ENCODE measurements at places on chromosomes 3 and 15.

DNA sequence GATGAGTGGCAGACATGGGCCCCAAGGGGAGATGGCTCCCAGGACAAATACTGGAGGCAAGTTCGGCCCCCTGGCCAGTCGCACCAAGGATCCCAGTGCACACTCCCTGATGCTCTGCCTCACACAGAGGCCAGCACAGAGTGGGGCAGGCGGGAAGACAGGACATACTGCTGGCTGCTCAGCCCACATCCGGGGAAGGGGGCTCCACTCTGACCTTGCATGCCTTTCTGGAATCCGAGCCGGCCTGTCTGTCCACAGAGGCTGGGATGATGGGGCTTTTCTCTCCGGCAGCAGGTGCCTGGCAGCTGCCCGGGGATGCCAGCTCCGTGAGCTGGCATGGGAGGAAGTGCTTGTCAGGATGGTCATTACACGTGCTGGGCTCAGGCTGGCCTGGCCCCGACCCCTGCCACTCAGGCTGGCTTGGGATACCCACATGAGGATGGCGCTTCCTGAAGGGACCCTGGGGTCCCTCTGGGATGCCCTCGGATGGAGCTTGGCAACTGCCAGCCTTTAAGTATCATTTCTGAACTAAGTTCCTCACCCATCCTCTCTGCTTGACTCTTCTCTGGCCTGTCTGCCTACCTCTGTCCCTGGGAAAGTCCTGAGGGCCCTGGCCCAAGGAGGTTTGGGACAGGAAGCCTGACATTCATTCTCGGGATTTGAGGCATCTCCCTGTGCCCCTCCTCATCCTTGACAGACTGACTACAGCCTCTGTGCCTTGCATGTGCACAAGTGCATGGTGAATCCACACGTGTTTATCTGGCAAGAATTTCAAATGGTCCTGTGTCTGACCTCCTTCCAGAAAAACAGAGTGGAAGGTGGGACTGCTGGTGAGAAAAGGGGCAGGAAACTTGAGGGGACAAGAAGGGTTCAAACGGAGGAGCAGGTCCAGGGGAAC is 46.5 kb downstream of the EXOG start:
- no peak for DNase-seq

DNA sequence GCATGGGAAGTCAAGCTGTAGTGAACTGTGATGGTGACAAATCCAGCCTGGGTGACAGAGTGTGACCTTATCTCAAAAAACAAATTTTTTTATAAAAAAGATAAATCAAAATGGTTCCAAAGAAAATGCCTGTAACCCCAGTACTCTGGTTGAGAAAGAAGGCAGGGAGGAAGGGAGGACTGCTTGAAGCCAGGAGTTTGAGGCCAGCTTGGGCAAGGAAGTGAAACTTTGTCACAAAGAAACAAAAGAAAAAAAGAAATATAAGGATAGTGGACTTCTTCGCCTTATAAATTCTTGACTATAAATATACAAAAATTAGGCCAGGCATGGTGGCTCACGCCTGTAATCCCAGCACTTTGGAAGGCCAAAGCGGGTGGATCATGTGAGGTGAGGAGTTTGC is 34.1 kb downstream of the SMARCC1 start:
- no peak for DNase-seq

GRCh38 chr3:67630666-67631362 is 23.6 kb downstream of the SUCLG2 start:
- no peak for DNase-seq

DNA sequence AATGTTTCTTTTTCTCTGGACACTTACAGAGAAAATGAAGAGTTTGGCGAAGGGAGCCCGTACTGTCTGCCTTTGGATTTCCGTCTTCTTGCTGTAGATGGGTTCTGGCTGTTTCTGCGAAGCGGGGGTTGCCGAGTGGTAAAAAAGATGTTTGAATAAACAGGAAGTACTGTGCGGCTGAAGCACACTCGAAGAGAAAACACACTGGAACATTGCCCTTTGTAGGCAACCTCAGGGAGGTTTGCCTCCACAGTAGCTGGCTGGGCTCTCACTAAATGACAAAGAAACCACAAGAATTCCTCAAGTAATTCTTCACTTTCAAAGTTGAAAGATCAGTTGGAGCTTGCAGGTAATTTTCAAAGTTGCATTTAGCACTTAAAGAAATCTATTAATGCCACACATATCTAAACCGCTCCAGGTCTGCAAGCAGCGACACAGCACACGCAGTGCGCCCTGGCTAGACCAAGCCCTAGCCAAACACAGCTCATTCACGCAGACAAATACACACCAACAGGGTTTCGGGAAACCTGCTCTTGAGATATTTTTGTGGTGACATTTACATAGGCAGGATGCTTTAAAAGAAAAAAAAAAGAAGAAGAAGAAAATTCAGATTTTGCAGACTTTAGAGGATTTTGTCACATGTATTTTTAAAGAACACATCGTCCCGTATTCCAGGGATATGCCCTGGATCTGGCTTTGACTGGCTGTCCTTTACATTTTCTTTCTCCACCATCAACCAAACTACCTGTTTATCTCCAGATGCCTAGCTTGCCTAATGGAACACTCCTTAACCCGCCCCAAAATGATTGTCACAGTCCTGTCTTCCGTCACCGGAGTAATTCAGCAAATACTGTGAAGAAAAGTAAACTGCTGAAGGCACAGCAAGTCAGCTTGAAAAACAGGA is 452.8 kb downstream of the FOXP1 start:
- no peak for DNase-seq

GRCh38 chr3:196140224-196140623 is 58.3 kb upstream of the TFRC start:
- DNase-seq = no peak

- DNase-seq = no peak
Measured at GRCh38 chr3:138062626-138063025, 52.7 kb downstream of the CLDN18 start.

DNA sequence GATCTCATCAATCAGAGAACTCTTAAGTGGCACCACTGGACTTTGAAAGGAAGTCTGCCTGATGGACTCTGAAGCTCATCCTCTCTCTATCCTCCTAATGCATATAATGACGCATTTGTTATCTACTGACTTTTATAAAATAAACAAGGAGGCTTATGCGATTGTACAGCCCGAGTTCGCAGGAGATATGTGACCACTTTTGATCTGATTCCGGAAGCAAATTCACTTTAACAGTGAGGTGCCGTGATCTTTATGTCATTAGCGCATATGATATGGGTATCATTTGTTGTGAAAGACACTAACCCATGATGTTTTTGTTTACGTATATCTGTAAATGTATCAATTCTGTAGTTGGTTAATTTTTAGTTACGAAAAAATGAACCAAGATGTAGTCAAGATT is 427 bp upstream of the RNF111 start:
- no peak for DNase-seq

GRCh38 chr3:192850451-192850981 is 67.1 kb downstream of the MB21D2 start:
- no peak for DNase-seq

DNA sequence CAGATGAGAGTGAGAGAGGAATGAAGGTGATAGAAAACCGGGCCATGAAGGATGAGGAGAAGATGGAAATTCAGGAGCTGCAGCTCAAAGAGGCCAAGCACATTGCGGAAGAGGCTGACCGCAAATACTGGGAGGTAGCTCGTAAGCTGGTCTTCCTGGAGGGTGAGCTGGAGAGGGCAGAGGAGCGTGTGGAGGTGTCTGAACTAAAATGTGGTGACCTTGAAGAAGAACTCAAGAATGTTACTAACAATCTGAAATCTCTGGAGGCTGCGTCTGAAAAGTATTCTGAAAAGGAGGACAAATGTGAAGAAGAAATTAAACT is 88.9 kb downstream of the EOMES start:
- DNase-seq = no peak

- DNase-seq = no peak
Measured at GRCh38 chr15:51842852-51843737, 13.6 kb downstream of the TMOD3 start.

DNA sequence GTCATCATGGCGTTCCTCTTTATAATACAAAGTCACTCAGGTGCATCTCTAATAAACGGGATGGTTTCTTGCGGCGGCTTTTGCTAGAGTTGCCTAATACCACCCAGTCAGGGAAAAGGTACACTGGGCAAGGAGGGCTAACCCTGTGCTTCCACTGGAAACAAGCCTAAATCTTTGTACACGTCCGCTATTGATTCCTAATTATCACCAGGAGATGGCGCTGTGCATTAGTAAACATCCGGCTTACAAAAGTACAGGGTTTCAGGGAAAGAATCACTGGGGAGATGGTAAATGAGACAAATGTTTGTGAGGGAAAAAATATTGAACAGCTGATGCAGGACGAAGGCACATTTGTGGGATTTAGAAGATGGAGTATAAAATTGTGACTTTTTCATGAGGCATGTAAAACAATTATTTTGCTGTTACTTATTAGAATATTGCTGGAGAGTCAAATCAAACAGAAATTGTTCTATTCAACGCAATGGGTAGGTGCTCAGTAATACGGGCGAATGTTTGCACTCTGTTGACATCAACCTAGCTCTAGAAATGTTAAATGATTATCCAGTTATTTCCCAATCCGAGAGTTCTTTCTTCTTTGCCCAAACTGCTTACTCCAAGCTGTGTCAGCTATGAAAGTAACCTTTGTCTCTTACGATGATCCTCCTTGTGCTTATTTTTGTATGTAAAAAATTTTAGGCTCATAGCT is 50.6 kb downstream of the GMNC start:
- DNase-seq = peak; percentile 9

DNA sequence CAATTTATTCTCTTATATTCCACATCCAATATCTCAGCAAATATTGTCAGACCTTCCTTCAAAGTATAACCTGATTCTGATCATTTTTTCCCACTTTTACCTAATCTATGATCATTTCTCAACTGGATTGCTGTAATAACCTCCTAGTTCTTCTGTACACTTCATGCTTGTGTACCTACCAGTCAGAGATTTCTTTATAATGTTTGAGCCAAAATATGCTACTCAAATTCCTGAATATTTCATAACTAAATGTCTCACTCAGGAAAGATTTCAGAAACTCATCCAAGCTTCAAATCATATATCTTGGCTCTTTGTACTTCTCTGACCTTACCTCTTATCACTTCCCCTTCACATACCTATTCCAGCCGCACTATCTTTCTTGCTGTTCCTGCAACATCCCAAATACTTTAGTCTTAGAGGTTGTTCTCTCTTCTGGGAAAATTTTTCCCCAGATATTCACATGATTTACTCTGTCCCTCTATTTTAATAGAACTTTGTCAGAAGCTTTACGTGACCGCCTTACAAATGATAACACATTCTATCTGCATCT is 20.0 kb downstream of the BCHE start:
- DNase-seq = no peak

GRCh38 chr3:15797642-15798303 is at the start of gene ANKRD28:
TSS of gene ANKRD28 (minus strand) at chr3:15797979. CDS start at chr3:15796521, 1,458 bp downstream.
- no peak for DNase-seq

GRCh38 chr15:90497376-90497775 is 32.3 kb upstream of the CRTC3 start:
- DNase-seq = no peak

DNA sequence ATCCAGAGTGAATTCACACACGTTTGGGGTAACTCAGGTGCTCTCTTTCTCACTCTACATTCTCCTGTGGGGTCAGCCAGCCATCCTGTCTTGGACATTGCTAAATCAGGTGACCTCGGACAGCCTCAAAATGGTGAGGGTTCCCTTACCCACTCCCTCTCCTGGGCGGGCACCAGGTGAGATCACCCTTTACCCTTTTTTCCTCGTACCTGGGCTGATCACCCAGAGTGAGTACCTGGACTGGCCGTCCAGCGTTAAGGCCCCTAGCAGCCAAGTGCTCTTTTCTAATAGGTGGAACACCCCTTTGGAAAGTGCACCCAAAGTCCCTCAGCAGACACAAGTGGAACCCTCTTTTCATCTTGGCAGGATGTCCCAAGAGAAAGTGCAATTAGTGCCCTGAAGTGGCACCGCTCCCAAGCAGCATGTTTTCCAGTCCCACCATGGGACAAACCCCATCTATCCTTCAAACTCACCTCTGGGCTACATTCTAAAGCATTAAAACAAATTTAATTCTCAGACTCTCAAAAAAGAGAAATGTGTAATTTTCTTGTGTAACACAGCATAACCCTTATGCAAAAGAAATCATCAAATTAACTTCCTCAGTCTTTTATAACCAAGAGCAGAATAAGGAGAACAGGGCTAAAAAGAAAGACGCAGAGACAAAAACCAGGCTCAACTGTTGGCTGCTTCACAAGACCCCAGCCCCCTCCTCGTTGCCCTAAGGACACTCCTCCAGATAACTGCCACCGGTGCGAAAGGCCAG is 20.7 kb downstream of the TRANK1 start:
- DNase-seq = no peak

DNA sequence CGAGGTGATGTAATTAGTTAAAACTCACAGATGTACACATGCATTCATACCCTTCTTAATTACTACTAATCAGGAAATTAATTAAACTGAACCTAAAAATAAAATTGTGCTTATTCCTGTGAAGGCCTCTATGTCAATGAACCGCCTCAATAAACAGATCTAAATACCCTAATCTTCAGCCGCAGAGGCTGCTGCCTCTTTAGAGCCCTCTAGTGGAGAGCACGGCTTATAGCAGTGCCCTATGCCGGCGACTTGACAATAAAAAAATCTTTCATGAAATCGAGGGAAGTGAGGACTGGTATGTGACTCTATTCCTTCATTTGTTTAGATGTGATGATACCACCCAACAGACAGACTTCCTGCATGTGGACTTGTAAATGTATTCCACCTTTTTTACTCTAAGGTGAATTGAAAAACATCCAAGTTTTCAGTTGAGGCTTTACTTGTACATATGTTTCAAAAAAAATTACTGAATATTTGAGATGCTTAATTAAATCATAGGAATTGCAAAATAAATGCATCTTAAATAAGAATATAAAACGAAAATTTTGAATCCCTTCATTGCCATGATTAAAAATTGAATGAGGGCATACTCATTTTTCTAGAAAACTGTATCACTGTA is 8.3 kb upstream of the EPHA3 start:
- DNase-seq = no peak

DNA sequence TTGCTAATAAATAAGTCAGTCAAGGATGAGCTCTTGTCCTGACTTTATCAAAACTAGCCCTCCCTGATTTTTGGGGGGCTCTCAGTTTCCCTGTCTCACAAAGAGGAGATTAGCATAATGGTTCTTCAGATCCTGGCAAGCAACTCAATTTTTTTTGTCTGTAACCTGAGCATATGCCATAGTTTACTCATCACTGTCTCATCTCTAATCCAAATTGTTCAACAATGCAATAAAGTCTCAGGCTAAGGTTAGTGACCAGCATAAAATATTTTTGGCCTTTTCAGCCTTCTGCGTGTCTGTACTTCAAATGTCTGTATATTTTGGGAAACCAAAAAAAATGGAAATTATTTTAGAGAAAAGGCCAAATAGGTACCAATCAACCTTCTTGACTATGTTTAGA is 465.6 kb upstream of the TPRG1 start:
- DNase-seq = no peak

DNA sequence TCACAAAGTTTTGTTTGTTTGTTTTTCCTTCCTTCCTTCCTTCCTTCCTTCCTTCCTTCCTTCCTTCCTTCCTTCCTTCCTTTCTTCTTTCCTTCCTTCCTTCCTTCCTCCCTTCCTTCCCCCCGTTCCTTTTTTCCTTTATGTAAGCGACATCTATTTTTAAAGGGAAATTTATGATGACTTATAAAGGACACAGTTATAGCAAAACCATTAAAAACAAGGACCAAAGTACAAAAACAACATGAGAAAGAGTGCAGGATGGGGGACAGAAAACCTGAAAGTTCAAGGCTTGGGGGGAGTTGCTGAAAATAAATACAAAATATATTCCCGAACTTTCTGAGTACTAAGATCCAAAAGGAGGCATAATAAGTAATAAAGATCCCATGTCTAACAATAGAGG is 1.8 kb downstream of the ADGRG7 start:
- DNase-seq = no peak

- DNase-seq = peak; percentile 73
Measured at GRCh38 chr3:138187296-138188012, at the start of gene ARMC8. TSS of gene ARMC8 (plus strand) at chr3:138187301. CDS start at chr3:138187555, 254 bp downstream.

- DNase-seq = no peak
Measured at GRCh38 chr3:97958396-97958795, 13.8 kb downstream of the RIOX2 start.

Data from substantia nigra (tissue), 51 donors.